CD4-positive, alpha-beta T cell treated with Interleukin-10 for 1 hour (primary cell): ENCODE measurements at places on chromosomes 2 and 18.

- no peak for DNase-seq
These were observed 130.1 kb downstream of the RAB3GAP1 start for GRCh38 chr2:135182190-135182589.

- no peak for DNase-seq
These were observed 100.3 kb upstream of the KCTD1 start for GRCh38 chr18:26648509-26649192.

GRCh38 chr18:29811519-29811918 is 1231.0 kb downstream of the DSC3 start:
- DNase-seq: no peak

GRCh38 chr2:133641497-133641896 is 73.2 kb upstream of the NCKAP5 start:
- DNase-seq: no peak

GRCh38 chr2:101991721-101992145 is at the start of gene IL1R2:
TSS of gene IL1R2 (plus strand) at chr2:101991960. CDS start at chr2:102008576, 16,616 bp downstream.
- no peak for DNase-seq

DNA sequence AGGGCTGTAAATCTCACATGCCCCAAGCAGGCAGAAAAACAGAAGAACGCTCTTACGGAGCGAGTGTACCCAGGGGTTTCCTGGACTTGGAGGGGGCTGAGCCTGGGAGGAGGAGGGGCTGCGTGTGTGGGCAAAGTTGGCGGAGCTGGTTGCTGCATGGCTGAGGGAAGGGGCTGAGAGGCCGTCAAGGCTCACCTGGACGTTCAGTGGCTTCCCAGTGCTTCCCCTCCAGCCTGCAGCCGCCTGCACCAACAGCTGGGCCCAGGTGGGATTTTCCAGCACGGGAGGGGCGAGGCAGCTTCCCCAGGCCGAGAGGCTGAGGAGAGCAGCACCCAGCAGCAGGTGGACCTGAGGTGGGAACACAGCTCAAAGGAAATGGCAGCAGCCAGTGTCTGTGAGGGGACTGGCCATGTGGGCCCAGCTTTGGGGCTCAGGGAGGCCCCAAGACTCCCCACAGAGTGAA is 70.6 kb upstream of the CTDP1 start:
- DNase-seq: no peak

GRCh38 chr2:58720770-58721697 is 479.9 kb upstream of the FANCL start:
- DNase-seq: no peak

- DNase-seq: no peak
These were observed 198.2 kb downstream of the SRBD1 start for GRCh38 chr2:45412754-45413379.

DNA sequence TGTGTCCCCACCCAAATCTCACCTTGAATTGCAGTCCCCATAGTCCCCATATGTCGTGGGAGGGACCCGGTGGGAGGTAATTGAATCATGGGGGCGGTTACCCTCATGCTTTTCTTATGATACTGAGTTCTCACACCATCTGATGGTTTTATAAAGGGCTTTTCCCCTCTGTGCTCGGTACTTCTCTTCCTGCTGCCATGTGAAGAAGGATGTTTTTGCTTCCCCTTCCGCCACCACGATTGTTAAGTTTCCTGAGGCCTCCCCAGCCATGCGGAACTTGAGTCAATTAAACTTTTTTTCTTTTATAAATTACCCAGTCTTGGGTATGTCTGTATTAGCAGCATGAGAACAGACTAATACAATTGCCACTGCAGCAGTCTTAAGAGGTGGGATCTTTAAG is 134.9 kb downstream of the LTBP1 start:
- DNase-seq: no peak

DNA sequence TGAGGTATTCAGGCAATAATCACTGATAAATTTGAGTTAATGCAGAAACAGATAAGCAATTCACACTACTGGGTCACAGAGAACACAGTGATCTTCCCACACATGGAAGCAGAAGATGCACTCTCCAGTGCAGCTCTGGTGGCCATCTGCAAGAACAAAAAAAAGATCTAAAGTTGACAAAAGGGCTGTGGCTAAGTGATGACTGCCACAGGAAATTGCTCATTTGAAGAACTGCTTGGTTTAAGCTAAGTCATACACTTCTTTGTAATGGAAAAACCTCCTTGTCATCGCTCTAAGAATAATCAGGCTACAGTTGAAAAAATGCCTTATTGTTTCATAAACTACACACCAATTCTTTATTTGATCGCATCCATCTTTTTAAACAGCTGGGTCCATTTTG is 115.1 kb downstream of the DTNB start:
- DNase-seq: peak; percentile 32

GRCh38 chr18:12751891-12752290 is 49.0 kb downstream of the PSMG2 start:
- DNase-seq: no peak

DNA sequence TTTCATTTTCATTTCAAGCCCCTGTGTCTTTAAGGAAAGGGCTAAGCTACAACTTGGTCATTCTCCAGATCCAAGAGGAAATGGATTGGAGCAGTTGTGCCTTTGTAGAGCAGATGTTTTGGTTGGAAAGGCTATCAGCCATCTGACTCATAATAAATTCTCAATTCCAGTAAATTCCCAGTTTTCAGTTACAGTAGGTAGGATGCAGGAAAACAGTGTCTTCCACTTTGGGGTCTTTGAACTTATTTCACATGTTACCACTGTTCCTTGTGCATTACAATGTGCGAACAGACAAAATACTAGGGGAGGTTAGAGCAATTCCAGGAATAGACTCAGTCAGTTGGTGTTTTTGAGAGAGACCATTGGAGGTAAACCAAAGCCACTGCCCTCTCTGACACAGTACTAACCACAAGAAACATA is 211.9 kb downstream of the BABAM2 start:
- DNase-seq: no peak

DNA sequence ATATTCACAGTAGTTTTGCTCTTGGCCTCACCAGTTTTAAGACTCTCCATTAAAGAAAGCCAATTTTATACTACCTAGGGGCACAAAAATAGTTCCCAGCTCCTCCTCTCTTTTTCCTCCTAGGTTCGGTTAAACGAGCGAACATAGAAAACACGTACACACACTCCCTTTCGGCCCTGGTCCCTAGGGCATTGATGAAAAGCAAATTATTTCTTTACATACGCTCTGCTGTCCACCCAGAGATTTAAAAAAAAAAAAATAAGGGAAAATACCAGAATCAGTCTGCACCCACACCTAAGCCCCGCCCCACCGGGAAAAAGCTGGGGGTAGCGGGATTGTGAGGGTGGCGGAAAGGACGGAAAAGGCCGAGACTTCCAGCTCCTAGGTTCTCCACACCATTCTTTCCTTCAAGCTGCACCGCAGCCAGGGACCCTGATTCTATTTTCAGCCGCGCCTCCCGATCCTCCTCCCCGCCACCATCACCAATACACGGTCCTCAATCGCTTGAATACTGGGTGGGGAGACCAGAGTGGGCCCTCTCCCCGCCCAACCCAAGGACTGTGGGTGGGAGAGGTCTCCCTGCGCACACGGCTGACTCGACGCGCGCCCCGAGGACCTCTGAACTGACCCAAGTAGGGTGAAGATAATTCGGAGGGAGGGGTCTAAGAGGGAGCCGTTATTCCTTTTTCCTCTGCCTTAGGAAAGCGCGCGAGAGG is 769 bp downstream of the ATF2 start:
- DNase-seq: no peak
